ENCODE measurements at places on chromosomes 12 and 14.

GRCh38 chr12:116859079-116859478 is 22.2 kb downstream of the HRK start:
- DNase-seq, result no peak

DNA sequence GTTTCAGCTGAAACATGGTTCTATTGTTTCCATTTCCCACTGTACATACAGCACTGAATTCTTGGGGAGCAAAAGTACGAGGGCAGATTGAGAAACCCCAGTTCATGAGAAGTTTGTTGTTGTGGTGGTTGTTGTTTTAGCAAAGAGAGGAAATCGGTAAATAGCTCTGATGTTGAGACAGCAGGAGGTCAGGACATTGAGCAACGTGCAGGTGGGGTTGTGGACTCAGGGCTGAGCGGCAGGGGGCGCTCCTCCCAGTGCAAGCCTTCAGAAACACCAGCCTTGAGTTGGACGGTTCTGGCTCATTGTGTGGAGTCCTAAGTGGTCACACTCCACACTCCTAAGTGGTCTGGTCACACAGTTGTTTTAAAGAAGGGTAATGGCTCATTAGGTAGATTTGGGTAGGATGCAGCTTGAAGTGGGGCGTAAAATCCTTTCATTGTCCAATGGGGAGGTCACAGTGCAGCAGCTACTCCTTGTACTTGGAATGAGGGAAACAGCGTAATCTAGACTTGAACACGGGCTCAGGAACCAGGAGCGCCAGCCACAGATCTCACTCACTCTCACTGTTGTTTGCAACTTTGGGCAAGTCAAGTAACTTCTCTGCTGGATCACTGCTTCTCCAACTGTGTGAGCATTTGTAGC is 14.5 kb upstream of the PWP1 start:
- DNase-seq, result no peak

DNA sequence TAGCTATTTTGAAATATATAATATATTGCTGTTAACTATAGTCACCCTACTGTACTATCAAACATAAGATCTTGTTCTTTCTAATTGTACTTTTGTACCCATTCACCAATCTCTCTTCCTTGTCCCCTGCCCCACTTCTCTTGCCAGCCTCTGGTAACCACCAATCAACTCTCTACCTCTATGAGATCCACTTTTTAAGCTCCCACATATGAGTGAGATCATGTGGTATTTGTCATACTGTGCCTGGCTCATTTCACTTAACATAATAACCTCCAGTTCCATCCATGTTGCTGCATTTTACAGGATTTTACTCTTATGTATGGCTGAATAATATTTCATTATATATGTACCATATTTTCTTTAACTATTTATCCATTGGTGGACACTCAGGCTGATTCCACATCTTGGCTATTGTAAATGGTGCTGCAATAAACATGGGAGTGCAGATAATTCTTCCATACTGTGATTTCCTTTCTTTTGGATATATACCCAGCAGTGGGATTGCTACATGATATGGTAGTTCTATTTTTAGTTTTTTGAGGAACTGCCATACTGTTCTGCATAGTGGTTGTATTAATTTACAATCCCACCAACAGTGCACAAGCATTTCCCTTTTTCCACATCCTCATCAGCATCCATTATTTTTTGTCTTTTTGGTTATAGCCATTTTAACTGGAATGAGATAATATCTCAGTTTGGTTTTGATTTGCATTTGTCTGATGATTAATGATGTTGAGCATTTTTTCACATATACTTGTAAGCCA is 33.5 kb upstream of the SPIC start:
- DNase-seq, result no peak

DNA sequence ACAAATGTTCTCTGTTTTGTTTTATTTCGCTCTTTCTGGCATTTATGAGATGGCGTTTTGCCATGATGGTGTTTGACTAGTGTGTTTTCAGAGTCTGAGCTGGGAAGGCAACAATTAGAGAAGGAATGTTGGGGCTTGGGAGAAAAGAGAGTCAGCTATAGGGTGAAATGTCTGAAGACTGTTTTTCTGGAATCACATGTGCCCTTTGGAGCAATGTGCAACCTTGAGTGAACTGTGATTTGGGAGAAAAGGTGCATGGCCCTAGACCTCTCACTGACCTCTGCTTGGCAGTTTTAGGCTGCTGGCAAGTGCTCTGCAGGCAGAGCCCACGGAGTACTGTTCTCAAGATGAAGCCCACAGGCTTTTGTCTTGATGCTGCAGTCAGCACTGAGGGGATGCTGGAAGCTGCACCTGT is 379.9 kb upstream of the PDE3A start:
- no peak for DNase-seq

DNA sequence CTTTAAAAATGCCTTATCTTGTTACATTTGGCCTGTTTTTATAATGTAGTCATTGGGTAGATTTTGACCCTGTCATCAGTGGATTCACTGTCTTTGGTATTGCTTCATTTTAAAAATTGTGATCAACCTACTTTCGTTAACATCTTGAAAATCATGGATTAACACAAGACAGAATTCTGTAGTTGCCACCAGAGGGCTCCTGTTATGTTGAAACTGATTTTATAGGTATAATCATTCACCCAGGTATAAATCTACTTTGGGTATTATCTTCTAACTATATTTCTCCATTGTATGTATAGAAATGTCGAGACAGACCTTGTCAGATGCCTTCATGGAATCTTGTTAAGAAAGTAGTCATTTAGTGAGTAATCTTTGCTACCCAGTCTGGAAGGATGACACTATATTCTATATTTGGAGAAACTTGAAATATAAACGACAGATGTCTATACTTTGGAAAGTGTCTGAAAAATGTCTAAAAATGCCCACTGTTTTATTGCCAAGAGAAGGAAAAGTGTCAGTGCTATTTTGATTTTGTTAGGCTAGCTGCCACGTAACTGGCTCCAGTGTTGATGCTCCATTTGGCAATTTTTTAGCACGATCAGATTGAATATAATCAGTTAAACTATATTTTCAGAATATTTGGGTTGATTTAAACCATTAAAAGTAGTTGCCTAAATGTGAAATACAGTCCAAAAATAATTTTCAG is 129.4 kb downstream of the PELI2 start:
- no peak for DNase-seq

DNA sequence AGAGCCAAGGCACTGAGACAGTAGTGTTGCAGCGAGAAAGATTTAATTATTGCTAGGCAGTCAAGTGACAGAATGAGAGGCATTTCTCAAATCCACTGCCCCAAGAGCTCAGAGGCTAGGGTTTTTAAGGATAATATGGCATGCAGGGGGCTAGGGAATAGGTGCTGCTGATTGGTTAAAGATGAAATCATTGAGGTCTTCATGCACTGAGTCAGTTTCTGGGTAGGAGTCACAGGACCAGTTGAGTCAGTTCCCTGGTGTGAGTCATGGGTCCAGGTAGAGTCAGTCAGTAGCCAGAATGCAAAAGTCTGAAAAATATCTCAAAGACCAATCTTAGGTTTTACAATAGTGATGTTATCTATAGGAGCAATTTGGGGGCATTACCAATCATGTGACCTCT is 323.8 kb downstream of the RGS6 start:
- no peak for DNase-seq

- no peak for DNase-seq
Observed at GRCh38 chr12:124463341-124463921, 104.0 kb downstream of the NCOR2 start.
